NCI-H2171 treated with DMSO at 0.1 percent for 48 hours (cell line): ENCODE measurements at places on chromosomes 7 and 10.
A peak's percentile ranks its signal among the peaks of the same experiment; 100 is the strongest.

DNA sequence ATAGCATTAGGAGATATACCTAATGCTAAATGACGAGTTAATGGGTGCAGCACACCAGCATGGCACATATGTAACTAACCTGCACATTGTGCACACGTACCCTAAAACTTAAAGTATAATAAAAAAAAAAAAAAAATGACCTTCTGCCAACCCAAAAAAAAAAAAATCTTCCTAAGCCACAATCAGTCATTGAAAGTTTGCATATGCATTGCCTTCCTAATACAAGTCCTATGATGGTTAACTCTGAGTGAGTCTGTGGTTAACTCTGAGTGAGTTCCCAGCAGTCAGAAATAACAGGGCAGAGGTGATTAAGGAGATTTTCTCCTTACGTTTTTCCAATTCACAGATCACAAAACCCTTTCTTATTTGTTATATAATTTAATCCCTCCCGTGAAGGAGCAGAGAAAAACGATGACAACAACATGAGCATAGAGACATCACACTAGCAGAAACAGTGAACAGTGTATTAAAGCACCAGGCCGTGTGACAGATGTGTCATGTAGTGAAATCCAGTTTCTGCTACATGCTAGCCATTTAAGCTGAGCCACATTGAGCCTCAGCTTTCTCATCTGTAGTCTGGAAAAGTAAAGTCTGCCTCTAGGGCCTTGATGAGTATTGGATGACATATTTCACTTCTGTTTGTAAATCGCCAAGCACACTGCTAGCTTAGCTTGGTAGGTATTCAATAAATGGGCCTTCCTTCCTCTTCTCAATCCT is 7.4 kb upstream of the RNF148 start:
- no peak for DNase-seq

DNA sequence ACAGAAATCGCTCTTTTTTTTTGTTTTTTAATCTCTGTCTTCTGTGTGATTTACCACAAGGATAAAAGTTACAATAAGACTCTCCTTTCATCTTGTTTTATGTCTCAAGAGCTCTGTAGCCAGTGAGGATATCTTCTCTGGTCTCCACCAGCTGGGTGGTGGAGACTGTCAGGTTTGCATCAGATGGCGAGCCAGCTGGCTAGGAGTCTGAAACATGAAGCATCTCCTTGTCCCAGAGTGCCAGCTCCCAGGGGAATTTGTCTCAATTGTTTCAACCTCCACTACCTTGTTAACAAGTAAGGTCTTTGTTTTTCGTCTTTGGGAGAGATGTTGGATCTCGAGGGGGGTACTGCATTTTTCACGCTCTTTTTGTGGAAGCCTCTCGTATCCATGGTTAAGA is 47.3 kb downstream of the FRMPD2 start:
- peak; percentile 91 for DNase-seq

DNA sequence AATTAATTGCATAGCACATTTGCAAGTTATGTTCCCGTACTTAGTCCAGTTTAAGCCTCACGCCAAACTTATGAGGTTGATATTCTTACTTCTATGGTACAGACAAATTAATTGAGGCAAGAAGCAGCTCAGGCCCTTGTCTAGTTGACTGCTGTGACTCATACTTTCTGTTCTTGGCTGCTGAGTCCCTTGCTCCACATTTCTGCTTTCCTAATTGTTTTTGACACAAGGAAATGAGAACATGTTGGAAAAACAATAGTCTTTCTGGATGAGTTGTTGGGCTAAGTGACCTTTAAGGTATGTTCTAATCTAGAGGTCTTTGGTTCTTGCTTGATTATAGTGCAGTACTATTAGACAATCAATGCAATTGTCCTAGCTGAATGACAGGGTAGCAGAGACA is 331.8 kb downstream of the NRG3 start:
- DNase-seq: no peak

- no peak for DNase-seq
These were observed 8.7 kb downstream of the PDSS1 start for GRCh38 chr10:26706206-26706605.

- no peak for DNase-seq
These were observed 200.6 kb downstream of the GLRX3 start for GRCh38 chr10:130336617-130337304.

GRCh38 chr7:72025381-72025960 is 386.7 kb downstream of the CALN1 start:
- peak; percentile 39 for DNase-seq

GRCh38 chr10:57694956-57695608 is 572.6 kb downstream of the IPMK start:
- no peak for DNase-seq

DNA sequence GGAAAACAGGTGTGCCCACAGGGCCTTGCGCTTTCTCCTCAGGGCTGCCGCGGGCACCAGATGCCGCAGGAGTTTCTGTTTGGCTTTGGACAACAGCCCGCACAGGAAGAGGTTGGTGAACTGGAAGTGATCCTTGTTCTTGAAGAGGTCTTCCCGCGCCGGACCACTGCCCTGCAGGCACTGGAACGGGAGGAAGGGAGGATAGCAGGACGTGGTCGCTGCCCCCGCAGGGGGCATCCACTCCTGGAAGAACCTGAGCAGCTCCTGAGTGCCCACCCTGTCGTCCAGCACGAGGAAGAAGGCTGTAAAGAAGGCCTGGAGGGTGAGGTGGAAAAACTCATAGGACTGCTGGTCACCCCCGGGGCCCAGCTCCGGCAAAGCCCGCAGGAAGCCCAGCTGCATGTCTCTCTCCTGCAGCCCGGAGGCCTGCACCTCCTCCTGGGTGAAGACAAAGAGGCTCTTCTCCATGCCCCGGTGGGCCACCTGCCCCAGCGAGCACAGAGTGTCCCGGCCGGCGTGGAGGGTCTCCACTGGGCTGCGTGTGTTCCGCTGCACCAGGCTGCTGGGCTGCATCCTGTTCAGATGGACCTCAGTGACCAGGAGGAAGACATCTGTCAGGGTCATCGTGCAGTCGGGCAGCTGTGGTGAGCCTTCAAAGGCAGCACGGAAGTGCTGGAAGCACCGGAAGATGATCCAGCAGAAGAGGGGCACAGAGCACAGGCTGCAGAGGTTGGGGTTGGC is 26.9 kb downstream of the NOD1 start:
- DNase-seq: no peak

DNA sequence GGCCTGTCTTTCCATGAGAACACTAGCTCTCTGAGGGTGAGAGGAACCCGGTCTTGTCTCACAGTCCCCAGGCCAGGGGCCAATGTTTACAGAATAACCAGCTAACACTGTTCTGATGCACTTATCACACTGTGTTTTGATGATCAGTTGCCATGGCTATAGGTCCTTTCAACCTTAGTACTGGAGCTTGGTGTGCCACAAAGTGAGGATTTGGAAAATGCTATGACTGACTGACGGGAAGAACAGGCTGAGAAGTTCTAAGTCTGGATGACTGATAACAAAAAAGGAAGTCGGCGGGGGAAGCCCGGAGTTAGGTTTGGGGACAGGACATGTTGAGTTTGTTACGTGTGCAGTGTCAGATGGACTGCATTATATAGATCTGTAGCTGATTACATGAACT is 141.8 kb downstream of the CTTNBP2 start:
- DNase-seq: no peak

DNA sequence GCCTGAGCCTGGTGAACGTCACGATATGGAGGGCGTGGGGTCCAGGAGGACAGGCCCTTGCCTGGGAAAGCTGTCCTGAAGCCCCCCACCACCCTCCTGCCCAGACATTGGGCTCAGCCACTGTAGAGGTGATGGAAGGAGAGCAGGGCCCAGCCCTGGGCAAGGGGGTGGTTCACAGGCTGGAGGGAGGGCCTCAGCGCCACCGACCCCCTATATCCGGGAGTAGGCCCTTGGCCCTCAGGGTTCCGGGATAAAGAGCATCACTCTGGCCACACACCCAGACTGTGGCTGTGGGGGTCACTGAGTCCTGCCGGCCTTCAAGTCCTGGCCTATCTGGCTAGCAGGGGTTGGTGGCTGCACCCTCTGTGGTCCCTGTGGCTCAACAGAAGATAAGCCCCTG is 55.3 kb upstream of the GTF2IRD1 start:
- DNase-seq: no peak

DNA sequence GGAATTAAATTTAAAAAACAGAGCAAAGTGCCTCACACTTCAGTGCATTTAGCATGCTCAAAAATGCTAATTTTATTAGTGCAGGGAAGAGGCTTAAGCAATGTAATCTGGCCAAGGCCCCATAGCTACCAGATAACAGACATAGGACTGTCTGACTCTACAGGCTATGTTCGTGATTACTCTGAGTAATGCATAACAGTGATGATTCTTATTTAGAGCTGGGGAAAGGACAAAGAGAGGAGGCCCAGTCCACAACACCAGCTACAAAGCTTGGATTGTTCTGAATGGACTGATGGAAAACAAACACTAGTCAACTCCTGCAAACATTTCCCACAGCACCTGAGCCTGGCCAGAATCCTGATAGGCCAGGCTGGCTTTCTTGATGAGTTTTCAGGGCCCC is 8.4 kb upstream of the CH25H start:
- DNase-seq: no peak

GRCh38 chr10:110432084-110432483 is 65.6 kb upstream of the DUSP5 start:
- DNase-seq: no peak

- DNase-seq: no peak
These were observed 537.4 kb upstream of the PFKP start for GRCh38 chr10:2529945-2530344.

GRCh38 chr10:86668297-86669165 is at the start of gene LDB3:
Gene LDB3, plus strand, starts transcription at chr10:86668511. Its CDS starts 181 bp downstream, at chr10:86668692.
- DNase-seq: peak; percentile 63

- peak; percentile 22 for DNase-seq
These were observed 59.1 kb downstream of the ARMC3 start for GRCh38 chr10:22986771-22987542.

DNA sequence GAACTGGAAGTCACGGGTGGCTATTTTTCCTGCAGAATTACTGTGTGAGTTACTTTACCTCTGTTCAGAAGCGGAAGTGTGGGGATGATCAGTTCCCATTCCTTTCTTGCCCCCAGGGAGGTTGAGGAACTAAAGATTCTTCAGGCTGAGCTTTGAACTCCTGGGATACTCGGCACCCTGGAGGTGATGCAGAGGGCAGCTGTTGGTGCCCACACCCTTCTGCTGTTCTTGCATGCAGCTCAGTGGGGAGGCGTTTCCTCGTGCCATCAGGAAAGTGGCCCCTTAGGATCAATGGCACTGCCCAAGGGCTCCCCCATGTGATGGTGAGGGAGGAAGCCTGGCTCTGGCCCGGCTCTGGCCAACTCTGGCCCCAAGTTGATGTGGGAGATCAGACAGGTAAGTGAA is 44.7 kb upstream of the MXI1 start:
- DNase-seq: no peak

GRCh38 chr10:132202070-132202970 is 15.6 kb downstream of the DPYSL4 start:
- no peak for DNase-seq

DNA sequence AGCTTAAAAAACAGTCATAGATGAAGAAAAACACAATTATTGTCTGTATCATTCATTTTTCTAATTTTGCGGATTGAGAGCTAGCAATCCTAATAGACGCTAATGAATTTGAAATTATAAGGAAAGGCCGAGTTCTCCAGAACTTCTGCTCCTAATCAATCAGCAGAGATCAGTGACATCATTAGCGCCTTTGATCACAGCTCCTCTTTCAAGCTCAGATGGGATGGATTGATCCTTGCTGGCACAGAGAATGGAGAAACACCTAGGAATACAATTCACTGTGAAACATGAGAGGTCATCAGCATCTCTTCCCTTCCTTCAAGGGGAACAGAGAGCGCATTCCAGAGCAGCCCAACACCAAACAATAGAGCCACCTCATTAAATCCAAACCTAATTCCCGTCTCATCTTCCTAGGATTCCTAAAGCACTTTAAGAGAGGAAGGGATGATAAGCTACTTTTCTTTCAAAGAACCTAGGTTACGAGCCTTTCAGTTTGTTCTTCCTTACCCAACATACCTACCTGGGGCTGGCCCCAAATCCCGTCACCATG is 24.4 kb downstream of the GLI3 start:
- DNase-seq: no peak

DNA sequence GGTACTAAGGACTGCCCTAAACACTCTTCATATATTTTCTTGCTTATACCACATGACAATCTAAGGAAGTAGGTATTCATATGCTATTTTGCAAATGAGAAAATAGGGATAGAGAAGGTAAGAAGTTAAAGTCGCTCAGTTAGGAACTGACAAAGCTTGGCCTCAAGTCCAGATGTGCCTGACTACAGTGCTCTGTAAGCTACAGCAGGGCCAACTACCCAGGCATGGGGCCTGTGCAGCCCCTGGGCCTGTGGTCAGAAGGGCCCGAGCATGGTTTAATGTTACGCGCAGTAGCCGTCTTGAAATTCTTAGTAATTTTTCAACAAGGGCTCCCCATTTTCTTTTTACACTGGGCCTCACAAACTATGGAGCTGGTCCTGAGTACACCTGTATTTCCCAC is 146.2 kb downstream of the GLI3 start:
- DNase-seq: no peak

- DNase-seq: peak; percentile 35
These were observed 304.0 kb upstream of the ETV1 start for GRCh38 chr7:14293434-14293833.

DNA sequence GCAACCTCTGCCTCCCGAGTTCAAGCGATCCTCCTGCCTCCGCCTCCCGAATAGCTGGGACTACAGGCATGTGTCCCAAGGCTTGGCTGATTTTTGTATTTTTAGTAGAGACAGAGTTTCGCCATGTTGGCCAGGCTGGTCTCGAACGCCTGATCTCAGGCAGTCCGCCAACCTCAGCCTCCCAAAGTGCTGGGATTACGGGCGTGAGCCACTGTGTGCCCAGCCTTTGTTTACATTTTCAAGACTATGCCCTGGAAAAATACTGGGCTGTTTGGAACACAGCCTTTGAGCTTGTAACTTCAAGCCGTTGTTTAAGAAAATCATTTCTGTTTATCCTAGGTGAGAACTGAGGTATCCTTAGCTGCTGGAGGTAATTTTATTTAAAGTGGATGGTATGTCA is 1.9 kb downstream of the ZKSCAN1 start:
- no peak for DNase-seq

GRCh38 chr10:47339759-47340607 is 8.2 kb upstream of the RBP3 start:
- DNase-seq: no peak

- no peak for DNase-seq
These were observed 46.9 kb downstream of the AKR1C4 start for GRCh38 chr10:5243521-5243987.

DNA sequence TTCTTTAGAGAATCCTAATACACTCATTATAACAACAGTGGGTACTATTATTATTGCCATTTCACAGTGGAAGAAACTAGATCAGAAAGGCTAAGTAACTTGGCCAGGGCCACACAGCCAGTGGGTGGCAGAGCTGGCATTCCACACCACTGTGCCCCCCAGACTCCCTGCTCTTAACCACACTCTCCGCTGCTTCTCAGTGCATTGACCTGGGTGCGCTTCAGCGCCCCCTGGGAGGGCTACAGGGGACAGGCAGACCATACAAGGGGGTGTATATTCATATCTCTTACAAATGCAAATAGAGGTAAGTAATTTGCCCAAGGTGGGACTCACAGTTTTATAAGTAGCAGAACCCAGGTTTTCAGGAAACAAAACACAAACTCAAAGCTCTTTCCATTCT is 77.0 kb upstream of the NMT2 start:
- DNase-seq: no peak
